K562 (cell line): ENCODE measurements at places on chromosomes 1 and 21. TPM values are rescaled to one million over a fixed set of nuclear protein-coding genes. Genes with fewer than 3 reads are reported as not detected.

TTC22 gene
- total RNA-seq, result not detected in 2 replicates

LRRC71 gene
- 0.45 and 1.2 TPM in 2 replicates for total RNA-seq

HPCAL4 gene
- total RNA-seq, result 0.04 TPM in 2 replicates

MYOG gene
- total RNA-seq, result not detected in 2 replicates

CTBS gene
- 10.3 and 12.2 TPM in 2 replicates for total RNA-seq

RAP1GAP gene
- 30.2 and 31.0 TPM in 2 replicates for total RNA-seq

ITLN1 gene
- not detected in 2 replicates for total RNA-seq

ENSA gene
- 203 and 219 TPM in 2 replicates for total RNA-seq

SFN gene
- total RNA-seq, result 3.1 and 3.7 TPM in 2 replicates

CYP2J2 gene
- not detected in 2 replicates for total RNA-seq

SPRR3 gene
- not detected in 2 replicates for total RNA-seq

CD46 gene
- total RNA-seq, result 143 and 156 TPM in 2 replicates

KCNJ9 gene
- not detected in 2 replicates for total RNA-seq

TNFRSF9 gene
- total RNA-seq, result 0.09 and 0.16 TPM in 2 replicates

TRIM46 gene
- 0.22 and 0.60 TPM in 2 replicates for total RNA-seq

MARK1 gene
- not detected in 2 replicates for total RNA-seq

HFM1 gene
- total RNA-seq, result 2.9 and 3.3 TPM in 2 replicates

AXDND1 gene
- total RNA-seq, result not detected in 2 replicates

PGBD5 gene
- 0.20 and 0.31 TPM in 2 replicates for total RNA-seq

HMGCS2 gene
- 0.13 and 0.18 TPM in 2 replicates for total RNA-seq

C1orf116 gene
- 2.6 and 2.7 TPM in 2 replicates for total RNA-seq

AIRE gene
- total RNA-seq, result not detected in 2 replicates

ZNF593OS gene
- total RNA-seq, result not detected in 2 replicates

IFI16 gene
- 1.1 and 1.8 TPM in 2 replicates for total RNA-seq

KCND3 gene
- not detected in 2 replicates for total RNA-seq

TNNI3K gene
- not detected in 2 replicates for total RNA-seq

UAP1 gene
- total RNA-seq, result 216 and 222 TPM in 2 replicates

FUBP1 gene
- total RNA-seq, result 195 and 199 TPM in 2 replicates

SPATA45 gene
- total RNA-seq, result not detected in 2 replicates

HES4 gene
- 40.5 and 44.3 TPM in 2 replicates for total RNA-seq

CELA3B gene
- total RNA-seq, result 3.1 and 3.8 TPM in 2 replicates

ADGRB2 gene
- total RNA-seq, result 0.22 and 0.34 TPM in 2 replicates

ECM1 gene
- total RNA-seq, result 30.1 and 39.3 TPM in 2 replicates

PTPRU gene
- total RNA-seq, result 2.7 and 3.1 TPM in 2 replicates

KCNAB2 gene
- total RNA-seq, result 14.7 and 15.8 TPM in 2 replicates

HES3 gene
- total RNA-seq, result 0.27 TPM in 1 of 2 replicates, not detected in the other

ATP6V1G3 gene
- total RNA-seq, result not detected in 2 replicates

NR1I3 gene
- not detected in 2 replicates for total RNA-seq

SPAG17 gene
- total RNA-seq, result 0.63 and 1.3 TPM in 2 replicates

KRTAP21-3 gene
- not detected in 2 replicates for total RNA-seq

KCNK1 gene
- total RNA-seq, result 9.4 and 9.8 TPM in 2 replicates

PROK1 gene
- not detected in 2 replicates for total RNA-seq

BCAR3 gene
- total RNA-seq, result 3.6 and 3.8 TPM in 2 replicates

S100A7 gene
- total RNA-seq, result not detected in 2 replicates

KCNE2 gene
- not detected in 2 replicates for total RNA-seq

UTS2 gene
- not detected in 2 replicates for total RNA-seq
